ELF-1 (cell line): ENCODE measurements at places on chromosomes 11 and 22.
A peak's percentile ranks its signal among the peaks of the same experiment; 100 is the strongest.

DNA sequence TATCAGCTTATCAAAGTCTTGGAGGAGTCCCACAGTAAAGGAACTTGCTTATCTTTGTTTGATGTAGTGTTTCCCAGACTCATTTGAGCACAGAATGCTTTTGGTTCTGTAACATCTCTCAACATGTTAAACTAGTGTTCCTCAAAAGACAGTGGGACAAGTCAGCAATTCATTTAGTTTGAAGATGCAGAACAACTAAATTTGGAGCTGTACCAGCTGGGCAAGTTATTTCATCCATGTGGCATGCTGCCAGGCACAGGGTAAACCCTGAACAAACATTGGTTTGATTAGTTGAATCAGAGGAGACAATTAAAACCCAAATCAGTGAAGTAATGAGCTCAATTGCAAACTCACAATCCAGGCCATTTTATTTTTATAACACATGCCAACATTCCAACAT lies 141.2 kb downstream of the CSNK2A3 start:
- DNase-seq: no peak

- DNase-seq: peak; percentile 60
These were observed 49.4 kb upstream of the ADA2 start for GRCh38 chr22:17268501-17269223.

- no peak for DNase-seq
These were observed 32.0 kb downstream of the CD82 start for GRCh38 chr11:44597358-44598012.

DNA sequence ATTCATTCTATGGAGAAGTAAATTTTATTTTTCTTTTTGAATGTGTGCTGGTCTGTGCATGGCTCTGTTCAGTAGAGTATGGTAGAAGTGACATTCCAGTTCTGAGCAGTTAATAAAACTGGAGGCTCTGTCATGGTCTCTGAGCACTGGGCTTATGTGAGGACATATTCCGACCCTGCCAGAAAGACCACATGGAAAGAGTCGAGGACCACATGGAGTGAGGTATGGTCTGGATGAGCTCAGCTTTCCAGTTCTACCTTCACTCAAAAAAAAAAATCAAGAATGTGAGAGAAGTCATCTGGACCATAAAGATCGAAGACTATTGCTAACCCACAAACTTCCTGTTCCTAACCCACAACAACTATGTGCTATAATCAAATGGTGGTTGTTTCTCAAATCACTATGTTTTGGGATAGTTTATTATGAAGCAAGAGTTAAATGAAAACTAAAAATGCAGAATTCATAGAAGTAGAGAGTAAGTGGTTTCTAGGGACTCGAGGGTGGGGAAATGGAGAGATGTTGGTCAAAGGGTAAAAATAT lies 534.2 kb upstream of the ANO5 start:
- no peak for DNase-seq

DNA sequence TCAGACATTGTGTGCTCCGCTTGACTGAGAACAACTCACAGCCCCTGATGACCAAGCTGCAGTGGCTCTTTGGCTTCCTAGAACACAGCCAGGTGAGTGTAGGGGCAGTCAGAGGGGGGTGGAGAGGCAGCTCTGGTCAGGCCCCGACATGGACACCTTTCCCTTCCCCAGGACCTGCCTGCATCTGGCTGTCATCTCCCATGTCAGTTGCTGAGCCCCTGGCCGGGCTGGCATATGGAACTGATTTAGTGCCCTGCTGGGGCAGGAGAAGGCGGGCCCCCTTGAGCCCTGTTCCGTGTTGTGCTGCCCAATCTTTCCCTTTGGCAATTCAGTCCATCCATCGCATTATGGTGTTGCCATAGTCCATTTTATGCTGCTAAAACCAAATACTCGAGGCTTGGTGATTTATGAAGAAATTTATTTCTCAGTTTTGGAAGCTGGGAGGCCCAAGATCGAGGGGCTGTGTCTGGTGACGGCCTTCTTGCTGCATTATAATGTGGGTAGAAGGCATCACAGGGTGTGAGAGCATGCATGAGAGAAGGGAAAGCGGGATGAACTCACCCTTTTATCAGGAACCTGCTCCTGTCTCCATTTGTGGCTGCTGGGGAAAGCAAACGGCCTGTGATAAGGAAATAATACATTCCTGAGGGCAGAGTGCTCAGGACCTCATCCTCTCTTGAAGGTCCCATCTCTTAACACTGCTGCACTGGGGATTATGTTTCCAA lies 19.0 kb downstream of the USP35 start:
- DNase-seq: no peak

DNA sequence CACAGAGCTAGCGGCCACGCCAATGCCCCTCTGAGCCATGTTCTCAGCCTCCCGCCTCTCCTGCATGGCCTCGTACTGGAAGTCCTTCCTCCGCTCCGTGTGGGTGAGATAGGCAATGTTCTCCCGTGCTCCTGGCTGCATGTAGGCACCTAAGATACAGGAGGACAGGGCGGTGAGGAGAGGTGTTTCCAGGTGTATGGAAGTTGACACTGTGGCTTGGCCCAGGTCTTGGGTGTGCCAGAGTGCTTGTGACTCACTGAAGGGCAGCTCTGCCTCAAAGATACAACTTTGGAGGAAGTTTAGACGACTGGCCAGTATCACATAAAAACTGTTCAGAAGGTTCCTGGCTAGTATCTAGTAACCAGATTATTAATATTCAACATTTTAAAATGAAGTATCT lies 8.5 kb downstream of the SRRD start:
- no peak for DNase-seq

GRCh38 chr11:59263225-59263894 lies 50.6 kb upstream of the MPEG1 start:
- peak; percentile 55 for DNase-seq

GRCh38 chr11:68061508-68061907 lies 22.7 kb downstream of the TCIRG1 start:
- no peak for DNase-seq

DNA sequence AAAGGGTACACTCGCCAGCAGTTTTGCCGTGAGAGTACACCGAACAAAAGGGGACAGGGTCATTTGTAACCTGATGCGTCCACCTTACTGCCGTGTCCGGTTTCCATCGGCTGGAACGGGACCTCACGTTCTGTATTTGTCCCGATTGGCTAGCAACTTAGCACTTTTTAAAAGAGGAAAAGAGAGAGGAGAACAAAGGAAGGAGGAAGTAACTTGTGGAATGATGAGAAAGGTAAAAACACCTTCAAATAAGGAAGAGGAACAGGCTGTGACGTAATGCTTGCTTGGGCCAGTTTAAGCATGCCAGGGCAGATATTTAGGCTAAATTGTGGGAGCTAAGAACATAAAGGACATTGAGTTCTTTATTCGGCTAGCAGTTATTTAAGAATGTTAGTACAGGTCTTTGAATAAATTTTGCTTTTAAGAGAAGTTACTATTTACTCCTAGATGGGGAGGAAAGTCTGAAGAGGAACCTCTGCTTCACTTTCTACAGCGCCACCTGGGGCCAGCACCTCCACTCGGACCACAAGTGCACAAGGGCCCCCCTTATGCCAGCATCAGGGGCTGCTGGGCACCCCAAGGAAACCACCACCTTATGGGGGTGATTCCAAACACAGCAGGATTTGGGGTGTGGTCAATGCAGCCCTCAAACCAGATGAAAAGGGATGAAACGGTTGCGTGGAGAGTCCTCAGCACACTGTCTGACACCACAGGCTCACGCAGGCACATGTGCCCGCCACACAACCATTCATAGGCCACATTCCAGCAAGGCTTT lies 5.8 kb downstream of the ARSA start:
- DNase-seq: no peak

DNA sequence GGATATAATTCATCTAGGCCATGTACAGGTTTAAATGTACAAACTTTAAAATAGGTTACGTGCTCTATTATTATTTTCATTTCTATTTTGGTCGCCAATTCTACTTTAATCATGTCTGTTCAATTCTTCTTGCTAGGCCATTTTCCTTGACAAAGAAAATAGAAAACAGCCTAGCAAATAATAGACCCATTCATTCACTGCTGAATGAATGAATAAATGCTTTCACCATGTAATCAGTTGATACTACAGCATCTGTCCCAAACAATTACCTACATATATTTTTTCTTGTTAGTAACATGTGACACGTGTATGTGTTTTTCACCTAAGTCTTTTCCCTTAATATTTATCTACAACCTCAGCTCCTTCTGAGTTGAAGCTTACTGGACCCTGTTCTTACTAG lies 27.5 kb downstream of the SNX19 start:
- DNase-seq: no peak

GRCh38 chr11:60251485-60252212 lies 8.7 kb upstream of the MS4A4E start:
- peak; percentile 63 for DNase-seq

DNA sequence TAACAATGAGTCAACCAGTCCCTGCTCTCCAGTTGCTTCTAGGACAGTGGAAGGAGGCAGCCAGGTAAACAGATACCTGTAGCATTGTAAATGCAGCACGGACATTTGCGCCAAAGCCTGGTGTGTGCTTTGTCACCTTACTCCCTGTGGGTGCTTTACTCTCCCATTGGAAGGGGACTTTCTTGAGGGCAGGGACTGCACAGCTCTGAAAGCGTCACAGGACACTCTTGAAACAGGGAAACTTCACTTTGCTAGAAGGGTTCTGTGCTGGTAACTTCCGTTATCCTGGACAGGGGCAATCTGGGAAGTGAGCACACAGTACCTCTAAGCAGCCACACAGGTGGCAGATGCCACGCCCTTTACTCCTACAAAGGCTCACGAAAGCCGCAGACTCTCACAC lies 99.8 kb downstream of the MYO18B start:
- DNase-seq: no peak

DNA sequence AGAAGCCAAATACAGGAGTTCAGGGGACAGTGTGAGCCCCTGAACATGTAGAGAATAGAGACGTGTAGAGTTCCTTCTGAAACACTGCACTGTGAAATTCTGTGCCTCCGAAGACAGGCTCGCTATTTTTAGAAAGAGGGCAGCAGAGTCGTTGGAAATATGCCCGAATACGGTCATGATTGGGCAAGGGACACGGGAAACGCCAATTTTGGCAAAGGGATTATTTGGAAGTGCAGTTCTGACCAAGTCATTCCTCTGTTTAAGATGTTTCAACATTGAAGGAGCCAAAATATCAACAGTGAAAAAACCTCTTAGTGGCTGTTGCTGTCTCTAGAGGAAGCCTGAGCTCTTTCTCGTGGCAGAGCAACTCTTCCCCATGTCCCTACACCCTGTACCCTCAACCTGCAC lies 9.5 kb upstream of the CBX6 start:
- DNase-seq: no peak

DNA sequence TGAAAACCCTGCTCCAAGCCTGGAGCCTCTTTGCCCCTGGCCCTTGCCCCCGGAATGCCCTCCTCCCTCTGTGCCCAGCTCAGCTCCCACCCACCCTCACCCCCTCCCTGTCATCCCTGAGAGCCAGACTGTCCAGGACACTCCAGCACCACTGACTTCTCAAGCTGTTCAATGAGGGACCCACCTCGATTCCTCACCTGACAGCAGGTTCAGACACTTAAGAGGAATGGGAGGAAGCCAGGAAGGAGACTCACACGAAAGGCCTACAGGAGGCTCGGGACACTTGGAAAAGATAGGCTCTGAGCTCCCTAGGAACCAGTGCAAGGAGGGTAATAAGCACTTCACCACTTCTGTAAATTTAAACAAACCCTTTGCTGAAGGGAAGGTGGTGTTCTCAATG lies 35.8 kb downstream of the IGLL5 start:
- no peak for DNase-seq

DNA sequence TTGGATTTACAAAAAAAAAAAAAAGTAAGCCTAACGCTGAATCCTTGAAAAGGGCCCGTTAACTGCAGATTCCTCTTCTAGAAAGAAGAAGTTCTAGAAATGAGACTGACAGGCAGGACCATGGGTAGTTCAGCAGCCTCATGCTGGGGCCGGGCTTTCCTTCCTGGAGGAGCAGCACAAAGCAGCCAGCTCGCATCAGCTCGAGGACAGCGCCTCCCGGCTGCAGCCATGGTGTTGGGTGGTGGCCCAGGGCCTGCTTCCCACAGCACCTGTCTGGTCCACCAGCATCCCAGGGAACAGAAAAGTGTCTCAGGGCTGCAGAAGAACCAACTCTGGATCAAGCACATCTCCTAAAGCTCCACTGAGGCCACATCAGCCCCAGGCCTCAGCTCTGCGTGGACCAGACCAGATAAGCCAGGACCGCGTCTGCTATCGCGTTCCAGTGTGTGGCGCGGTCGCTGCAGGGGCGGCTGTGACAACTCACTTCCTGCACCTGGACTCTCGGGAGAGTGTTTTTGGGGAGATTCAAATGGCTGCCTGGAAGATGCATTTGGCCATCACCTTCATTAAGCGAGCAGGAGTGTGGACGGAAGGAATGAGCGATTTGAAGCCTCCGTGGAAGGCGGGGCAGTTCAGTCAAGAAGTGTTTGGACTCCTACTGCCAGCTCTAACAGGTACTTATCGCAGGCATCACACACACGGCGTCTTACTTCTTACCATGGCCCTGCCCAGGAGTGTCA lies 53.5 kb downstream of the MYH9 start:
- peak; percentile 67 for DNase-seq

DNA sequence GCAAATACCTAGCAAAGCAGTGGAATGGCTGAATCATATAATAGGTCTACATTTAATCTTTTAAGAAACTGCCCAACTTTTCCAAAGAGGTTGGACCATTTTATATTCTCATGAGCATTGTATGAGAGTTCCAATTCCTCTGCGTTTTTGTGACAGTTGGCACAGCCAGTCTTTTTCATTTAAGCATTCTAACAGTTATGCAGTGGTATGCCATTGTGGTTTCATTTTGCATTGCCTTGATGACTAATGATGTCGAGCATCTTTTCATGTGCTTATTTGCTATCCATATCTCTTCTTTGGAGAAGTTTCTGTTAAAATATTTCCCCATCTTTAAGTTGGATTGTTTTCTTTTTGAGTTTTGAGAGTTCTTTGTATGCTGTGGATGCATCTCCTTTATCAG lies 38.7 kb downstream of the EIF3F start:
- DNase-seq: no peak

DNA sequence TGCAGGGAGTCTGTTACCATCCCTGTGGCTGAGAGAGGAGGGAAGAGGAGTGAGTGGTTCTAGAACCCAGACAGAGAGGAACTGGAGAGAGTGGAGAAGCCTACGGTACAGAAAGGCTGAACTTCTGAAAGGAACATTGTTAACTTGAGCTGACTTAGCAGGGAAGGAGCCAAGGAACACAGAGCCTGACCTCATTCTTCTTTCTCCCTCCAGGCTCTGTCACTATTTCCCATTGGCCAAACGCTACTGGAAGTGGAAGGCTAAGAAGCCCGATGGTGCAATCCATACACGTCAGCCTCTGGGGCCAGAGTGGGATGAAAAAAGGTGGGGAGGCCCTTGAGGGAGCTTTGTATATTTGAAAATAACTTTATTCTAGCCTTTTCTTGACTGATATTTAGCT lies 16.5 kb upstream of the WT1 start:
- DNase-seq: no peak

DNA sequence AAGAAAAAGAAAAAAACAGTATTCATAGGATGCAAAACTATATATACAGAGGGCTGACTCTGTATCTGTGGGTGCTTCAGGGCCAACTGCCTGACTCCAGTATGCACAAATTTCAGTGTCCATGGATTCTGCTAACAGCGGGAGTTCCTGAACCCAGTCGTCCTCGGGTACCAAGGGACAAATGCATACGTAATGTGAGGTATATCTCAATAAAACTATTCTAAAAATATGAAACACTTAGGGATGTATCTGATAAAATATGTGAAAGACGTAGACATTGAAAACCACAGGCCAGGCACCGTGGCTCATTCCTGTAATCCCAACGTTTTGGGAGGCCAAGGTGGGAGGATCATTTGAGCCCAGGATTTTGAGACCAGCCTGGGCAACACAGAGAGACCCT lies 13.9 kb upstream of the COMT start:
- no peak for DNase-seq

GRCh38 chr11:95796501-95796900 lies 6.2 kb downstream of the CEP57 start:
- DNase-seq: no peak

- peak; percentile 70 for DNase-seq
These were observed 647 bp upstream of the PHF21A start for GRCh38 chr11:46121724-46122477.
